ENCODE measurements at places on chromosomes 5 and 9. TPM values are rescaled to one million over a fixed set of nuclear protein-coding genes. Genes with fewer than 3 reads are reported as not detected.
A peak's percentile ranks its signal among the peaks of the same experiment; 100 is the strongest.

The DHFR gene
- 51.5 TPM for total RNA-seq

The SLC34A1 gene
- not detected for total RNA-seq

The THBS4 gene
- total RNA-seq: 0.31 TPM

The ZNF608 gene
- 37.5 TPM for total RNA-seq

The CMYA5 gene
- 0.31 TPM for total RNA-seq

GRCh38 chr9:103899866-103900265 is 194.2 kb upstream of the SMC2 start:
- no peaks in the 10 kb centered on the region for H3K36me3 ChIP-seq
- no peaks in the 10 kb centered on the region for H3K27me3 ChIP-seq
- no peak overlapping the region for H3K27ac ChIP-seq

GRCh38 chr9:121299467-121300282 is 31.7 kb downstream of the GSN start:
- peaks cover 48% of the 10 kb centered on the region for H3K4me1 ChIP-seq
- H3K4me3 ChIP-seq: peak overlapping the region; percentile 43
- peak overlapping the region; percentile 91 for H3K27ac ChIP-seq
- no peak for DNase-seq

GRCh38 chr9:114905170-114905940 is 25.0 kb downstream of the TNFSF8 start:
- H3K27ac ChIP-seq: no peak overlapping the region
- no peaks in the 10 kb centered on the region for H3K27me3 ChIP-seq
- H3K4me3 ChIP-seq: no peak overlapping the region
- H3K4me1 ChIP-seq: no peaks in the 10 kb centered on the region

DNA sequence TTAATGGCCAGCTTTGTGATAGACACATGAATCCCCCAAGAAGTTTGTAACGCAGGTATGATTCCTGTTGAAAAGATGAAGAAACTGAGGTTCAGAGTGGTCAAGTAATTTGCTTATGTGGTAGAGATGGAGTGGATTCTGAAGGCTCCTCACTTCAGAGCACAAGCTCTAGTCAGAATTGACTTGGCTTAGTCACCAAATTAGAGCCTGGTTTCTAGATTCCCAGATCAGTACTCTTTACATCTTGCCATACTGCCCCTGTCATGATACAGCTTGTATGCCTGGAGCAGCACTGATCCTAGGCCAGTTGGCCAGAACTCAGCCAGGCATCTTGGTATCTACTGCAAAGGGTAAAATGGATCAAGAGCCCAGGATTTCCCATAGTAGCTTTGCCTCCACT is 284.4 kb upstream of the RFX3 start:
- H3K4me3 ChIP-seq: no peak overlapping the region
- H3K36me3 ChIP-seq: no peaks in the 10 kb centered on the region
- no peaks in the 10 kb centered on the region for H3K27me3 ChIP-seq
- H3K4me1 ChIP-seq: no peaks in the 10 kb centered on the region
- no peak overlapping the region for H3K27ac ChIP-seq
- no peak for DNase-seq

DNA sequence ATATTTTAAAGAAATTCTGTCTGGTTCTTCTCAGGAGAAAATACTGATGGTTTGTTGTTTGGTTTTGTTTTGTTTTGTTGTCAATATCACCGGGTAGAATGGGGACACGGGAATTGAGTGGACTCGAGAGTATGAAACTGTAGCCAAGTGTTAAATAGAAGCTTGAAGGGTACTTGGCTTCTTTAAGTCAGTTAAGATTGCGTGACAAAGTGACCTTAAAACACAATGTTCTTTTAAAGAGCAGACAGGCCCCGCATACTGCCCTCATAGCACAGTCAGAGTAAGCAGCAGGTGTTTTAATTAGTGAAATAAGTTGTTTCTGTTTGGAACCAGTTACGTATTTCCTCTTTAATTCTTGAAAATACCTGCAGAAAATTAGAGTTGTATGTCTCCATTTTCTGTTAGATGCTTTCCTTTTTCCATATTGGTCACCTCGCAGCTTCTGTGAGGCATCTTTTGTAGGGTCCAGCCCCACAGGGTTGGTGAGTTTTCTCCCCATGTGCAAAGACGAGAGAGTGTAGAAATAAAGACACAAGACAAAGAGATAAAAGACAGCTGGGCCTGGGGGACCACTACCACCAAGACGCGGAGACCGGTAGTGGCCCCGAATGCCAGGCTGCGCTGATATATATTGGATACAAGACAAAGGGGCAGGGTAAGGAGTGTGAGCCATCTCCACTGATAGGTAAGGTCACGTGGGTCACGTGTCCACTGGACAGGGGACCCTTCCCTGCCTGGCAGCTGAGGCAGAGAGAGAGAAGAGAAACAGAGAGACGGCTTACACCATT is 9.6 kb downstream of the TRIP13 start:
- H3K27me3 ChIP-seq: no peaks in the 10 kb centered on the region
- H3K36me3 ChIP-seq: peaks cover 23% of the 10 kb centered on the region
- DNase-seq: no peak
- H3K4me1 ChIP-seq: no peaks in the 10 kb centered on the region
- H3K27ac ChIP-seq: no peak overlapping the region

GRCh38 chr5:106600803-106601202 is 1069.9 kb downstream of the EFNA5 start:
- no peaks in the 10 kb centered on the region for H3K36me3 ChIP-seq
- H3K27ac ChIP-seq: no peak overlapping the region
- DNase-seq: no peak
- H3K4me1 ChIP-seq: no peaks in the 10 kb centered on the region

GRCh38 chr5:39274398-39275085 is 55.2 kb upstream of the FYB1 start:
- H3K27me3 ChIP-seq: no peaks in the 10 kb centered on the region
- H3K36me3 ChIP-seq: no peaks in the 10 kb centered on the region
- DNase-seq: no peak
- H3K4me3 ChIP-seq: no peak overlapping the region
- H3K4me1 ChIP-seq: no peaks in the 10 kb centered on the region
- H3K27ac ChIP-seq: no peak overlapping the region

- H3K4me3 ChIP-seq: no peak overlapping the region
- no peak for DNase-seq
- H3K27me3 ChIP-seq: no peaks in the 10 kb centered on the region
- no peaks in the 10 kb centered on the region for H3K4me1 ChIP-seq
These were observed 87.9 kb downstream of the SEMA4D start for GRCh38 chr9:89410022-89410421.

DNA sequence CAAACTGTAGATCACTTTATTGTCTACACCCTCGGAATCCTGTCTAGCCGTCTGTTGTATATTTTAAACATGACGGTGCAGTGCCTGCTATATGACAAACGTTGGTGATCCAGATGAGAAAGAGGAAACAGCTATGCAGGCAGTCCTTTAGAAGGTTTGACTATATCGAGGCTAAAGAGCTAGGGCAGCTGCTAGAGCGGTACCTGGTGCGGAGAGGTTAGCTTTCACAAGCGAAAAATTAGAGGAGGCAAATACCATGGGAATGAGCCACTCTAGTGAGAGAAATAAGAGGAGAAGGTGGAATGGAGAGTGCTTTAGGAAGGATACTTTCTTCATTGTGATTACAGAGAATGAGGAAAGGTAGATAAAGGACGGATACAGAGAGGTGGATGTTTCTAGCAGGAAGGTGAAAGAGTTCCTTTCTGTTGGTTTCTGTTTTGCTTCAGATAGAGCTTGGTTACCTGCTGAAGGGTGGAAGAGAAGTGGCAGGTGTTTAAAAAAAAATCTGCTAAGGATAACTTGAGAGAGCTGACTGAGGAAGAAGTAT is 959 bp upstream of the FBXL17 start:
- H3K27me3 ChIP-seq: no peaks in the 10 kb centered on the region
- peak overlapping the region; percentile 94 for H3K27ac ChIP-seq
- no peaks in the 10 kb centered on the region for H3K36me3 ChIP-seq
- DNase-seq: no peak

DNA sequence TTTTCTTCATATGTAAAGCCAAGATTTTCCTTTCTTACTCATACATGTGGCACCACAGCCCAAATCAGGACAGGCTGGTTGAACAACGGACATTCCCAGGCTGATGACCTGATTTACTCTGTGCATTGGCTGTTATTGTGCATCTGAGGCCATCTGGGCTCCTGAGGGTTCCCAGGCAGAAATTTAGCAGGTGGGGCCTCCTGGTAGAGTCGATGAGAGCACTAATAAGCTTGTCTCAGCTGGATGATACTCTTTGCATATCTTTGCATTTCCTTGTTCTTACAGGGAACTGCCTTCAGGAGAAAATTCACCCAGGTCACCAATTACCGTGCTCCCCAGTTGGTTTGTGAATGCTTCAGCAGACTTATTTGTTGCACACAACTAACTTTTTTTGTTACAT is 605.1 kb downstream of the ELAVL2 start:
- H3K4me1 ChIP-seq: no peaks in the 10 kb centered on the region
- no peaks in the 10 kb centered on the region for H3K27me3 ChIP-seq
- H3K4me3 ChIP-seq: no peak overlapping the region
- no peak overlapping the region for H3K27ac ChIP-seq
- no peak for DNase-seq

- no peak overlapping the region for H3K27ac ChIP-seq
- no peaks in the 10 kb centered on the region for H3K27me3 ChIP-seq
These were observed 119.4 kb upstream of the MVB12B start for GRCh38 chr9:126207256-126207655.

- peaks cover 17% of the 10 kb centered on the region for H3K27me3 ChIP-seq
- peaks cover 2% of the 10 kb centered on the region for H3K4me1 ChIP-seq
- DNase-seq: no peak
- no peak overlapping the region for H3K4me3 ChIP-seq
- no peaks in the 10 kb centered on the region for H3K36me3 ChIP-seq
These were observed 10.4 kb upstream of the MIER3 start for GRCh38 chr5:56962286-56962685.

- no peak overlapping the region for H3K4me3 ChIP-seq
- H3K27me3 ChIP-seq: no peaks in the 10 kb centered on the region
- no peaks in the 10 kb centered on the region for H3K4me1 ChIP-seq
- H3K27ac ChIP-seq: no peak overlapping the region
- H3K36me3 ChIP-seq: no peaks in the 10 kb centered on the region
These were observed 2148.9 kb upstream of the ACO1 start for GRCh38 chr9:30235564-30235963.

- H3K27me3 ChIP-seq: peaks cover 3% of the 10 kb centered on the region
- no peak overlapping the region for H3K4me3 ChIP-seq
- no peaks in the 10 kb centered on the region for H3K4me1 ChIP-seq
- H3K27ac ChIP-seq: no peak overlapping the region
These were observed 223.6 kb upstream of the KIF2A start for GRCh38 chr5:62082370-62082801.

DNA sequence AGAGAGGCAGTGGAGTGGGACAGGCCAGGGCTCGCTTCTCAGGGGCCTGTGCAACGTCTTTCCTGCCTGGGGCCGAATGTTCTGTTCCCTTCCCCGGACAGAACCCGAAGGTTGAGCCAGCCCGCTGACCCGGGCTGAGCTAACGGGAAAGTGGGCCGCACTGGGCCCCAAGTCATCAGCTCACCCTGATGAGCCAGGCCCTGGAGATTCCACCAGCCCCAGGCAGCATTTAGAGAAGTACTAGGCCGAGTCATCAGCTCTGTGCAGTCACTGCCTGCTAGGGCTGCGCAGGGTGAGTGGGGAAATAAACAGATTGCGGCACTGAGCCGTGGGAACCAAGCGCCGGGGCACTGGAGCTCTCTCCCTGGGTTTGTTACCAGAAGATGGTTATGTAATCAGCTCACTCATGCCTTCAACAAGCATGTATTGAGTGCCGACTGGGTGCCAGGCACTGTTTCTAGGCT is 29.1 kb upstream of the DUSP1 start:
- no peaks in the 10 kb centered on the region for H3K27me3 ChIP-seq
- DNase-seq: no peak
- peak overlapping the region; percentile 49 for H3K27ac ChIP-seq
- peaks cover 22% of the 10 kb centered on the region for H3K4me1 ChIP-seq
- H3K36me3 ChIP-seq: no peaks in the 10 kb centered on the region
- H3K4me3 ChIP-seq: no peak overlapping the region

All from Panc1 (cell line).